ENCODE measurements at places on chromosomes 2 and 18.

DNA sequence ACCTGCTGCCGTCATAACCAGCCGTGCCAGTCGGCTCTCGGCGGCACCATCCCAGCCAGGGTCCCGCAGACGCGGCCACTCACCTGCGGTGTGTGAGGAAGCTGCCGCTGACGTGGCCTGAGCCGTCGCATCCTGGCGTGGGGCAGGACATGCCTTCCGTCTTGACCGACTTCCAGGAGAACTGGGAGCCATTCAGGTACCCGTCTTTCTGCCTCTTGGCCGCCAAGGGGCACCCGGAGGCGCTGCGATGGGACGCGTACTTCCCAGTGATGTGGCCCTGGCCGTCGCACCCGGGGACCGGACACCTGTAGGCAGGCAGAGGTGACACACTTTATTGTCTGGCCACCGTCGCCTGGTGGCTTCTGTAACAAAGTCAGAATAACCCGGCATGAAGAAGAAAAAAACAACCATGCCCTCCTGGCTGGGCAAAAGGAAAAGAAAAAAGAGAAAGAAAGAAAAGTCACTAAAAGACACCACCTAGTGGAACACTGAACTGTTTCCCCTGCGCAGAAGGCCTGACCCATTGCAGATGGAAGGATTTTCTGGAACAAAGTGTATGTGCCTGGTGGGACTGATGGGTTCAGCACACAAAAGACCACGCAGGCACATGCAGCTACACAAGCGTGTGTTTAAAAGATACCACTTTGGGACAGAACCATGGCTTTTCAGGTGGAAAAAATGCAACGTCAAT is 94.9 kb upstream of the PXDN start:
- DNase-seq = no peak

DNA sequence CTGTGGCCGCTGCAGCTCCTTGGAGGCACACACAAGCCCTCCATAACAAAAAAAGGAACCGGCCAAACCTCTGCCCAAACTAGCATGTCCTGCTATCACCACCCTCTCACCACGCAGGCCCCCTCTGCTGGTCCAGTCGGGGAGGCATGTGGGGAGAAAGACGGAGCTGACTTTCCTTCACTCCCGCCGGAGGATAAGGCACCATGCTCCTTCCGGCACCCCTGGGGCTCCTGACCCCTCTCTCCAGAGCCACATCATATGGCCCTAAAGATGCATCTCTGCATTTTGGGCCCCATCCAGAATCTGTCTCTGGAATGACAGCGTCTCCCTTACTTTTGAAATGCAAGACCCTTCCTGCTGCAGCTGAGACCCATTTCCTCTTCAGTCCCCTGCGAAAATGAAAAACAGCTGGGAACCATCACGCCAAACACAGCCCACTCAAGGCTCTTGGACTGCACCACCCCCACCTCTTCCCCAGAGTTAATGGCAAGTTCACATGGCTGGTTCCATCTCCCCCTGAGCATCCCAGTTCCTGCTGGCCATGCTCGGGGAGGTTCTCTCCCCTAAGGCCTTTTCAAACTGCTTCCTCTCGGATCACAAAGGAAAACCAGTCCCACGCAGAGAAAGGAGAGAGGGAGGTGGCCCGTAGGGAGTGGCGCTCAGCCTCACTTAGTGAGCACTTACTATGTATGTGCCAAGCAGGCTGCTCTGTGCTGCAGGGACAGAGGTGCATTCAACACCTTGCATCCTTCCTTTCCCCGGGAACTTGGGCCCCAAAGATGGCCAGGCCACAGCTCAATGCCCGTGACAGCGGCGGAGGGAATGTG is 35.2 kb upstream of the MLPH start:
- no peak for DNase-seq

DNA sequence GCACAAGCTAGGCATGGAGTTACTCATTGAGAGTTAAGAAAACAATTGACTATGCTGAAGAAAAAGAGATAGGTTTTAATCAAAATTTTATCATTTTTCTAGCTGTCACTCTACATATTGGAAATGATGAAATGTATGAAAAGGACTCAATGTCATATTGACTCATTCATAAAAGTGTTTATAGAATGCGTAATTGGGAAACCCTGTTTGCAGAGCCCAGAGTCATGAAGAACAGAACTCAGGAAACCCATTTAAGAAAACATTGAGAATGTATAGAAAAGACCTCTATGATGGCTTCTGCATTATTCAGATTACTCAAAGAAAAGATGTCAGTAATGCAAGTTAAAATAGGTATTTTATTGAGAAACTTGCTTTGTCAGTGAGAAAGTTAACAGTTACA is 36.4 kb downstream of the SCRN3 start:
- no peak for DNase-seq

GRCh38 chr2:104025295-104025694 is 828.6 kb upstream of the POU3F3 start:
- DNase-seq = no peak

GRCh38 chr2:72142570-72143440 is 4.9 kb downstream of the CYP26B1 start:
- DNase-seq = no peak

- DNase-seq = no peak
Observed at GRCh38 chr2:236021499-236022057, 146.6 kb downstream of the GBX2 start.

GRCh38 chr2:38592951-38593350 is 9.8 kb downstream of the HNRNPLL start:
- peak; percentile 44 for DNase-seq

All from EL (cell line).